ENCODE measurements at places on chromosomes 4 and X.

DNA sequence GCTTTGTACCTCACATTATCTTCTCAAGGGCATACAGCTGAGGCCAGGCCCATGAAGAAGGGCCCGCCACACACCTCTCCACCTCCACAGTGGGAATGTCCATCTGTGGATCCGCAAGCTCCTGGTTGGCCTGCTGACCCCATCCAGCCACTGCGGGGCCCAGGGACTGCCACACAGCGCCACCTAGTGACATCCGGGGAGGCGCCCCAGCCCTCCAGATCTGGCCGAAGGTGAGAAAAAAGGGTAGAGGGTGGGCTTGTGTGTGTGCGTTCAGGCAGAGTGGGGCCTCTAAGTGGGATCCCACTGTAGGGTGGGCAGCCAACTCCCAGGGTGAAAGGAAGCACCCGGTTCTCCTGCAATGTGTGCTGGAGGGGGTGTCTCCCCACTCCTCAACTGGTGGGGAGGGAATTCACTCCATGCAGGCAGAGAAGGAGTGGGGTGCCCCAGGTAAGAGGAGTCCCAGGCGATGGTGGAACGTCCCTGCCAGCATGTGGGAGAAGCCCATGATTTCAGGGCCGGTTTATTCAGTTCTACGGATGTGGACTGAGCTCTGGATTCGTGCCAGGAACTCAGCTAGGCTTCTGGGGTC lies 117.3 kb downstream of the ENPP6 start:
- peak; percentile 26 for DNase-seq

DNA sequence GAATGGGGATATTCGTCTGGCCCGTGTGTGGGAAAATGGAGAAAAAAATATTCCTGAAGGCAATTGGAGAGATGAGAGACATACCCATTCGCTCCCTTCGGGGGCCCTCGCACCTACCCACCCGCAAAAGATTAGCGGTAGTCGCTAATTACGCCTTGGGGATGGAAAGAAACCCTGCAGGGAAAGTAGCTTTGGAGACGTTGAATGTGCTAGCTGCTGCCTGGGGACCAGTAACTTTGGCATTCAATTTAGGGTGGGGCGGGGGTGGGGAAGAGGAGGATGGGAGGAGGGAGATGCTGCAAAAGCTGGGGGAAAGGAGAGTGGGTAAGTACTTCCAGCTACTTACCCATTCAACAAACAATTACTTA lies 407 bp upstream of the ZC4H2 start:
- no peak for DNase-seq

DNA sequence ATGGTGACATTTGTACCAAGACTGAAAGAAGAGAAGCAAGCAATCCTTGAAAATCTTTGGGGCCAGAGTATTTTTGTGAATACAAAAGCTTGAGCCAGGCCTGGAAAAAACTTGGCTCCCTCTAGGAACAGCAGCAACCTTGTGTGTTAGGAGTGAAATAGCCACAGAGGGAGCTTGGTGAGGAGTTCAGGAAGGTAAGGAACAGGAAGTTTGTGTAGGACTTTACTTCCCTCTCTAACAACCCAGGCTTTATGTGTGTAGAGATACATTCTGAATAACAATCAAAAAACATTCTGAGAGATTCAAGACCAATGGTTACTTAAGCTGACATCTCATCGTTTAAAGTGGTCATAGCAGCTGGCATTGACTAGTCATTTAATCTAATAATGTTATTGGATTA lies 668.5 kb downstream of the PCDH18 start:
- DNase-seq, result no peak

- DNase-seq, result no peak
Measured at GRCh38 chrX:16975233-16975632, 28.8 kb downstream of the REPS2 start.

GRCh38 chrX:11040405-11040804 lies 70.7 kb upstream of the HCCS start:
- DNase-seq, result no peak

- no peak for DNase-seq
Measured at GRCh38 chrX:68204521-68205038, 228.7 kb downstream of the OPHN1 start.

- DNase-seq, result no peak
Measured at GRCh38 chrX:28697732-28698131, 110.5 kb downstream of the IL1RAPL1 start.

GRCh38 chrX:69503228-69503781 lies 821 bp upstream of the NALF2 start:
- no peak for DNase-seq

- DNase-seq, result no peak
Measured at GRCh38 chrX:39631276-39632229, 466.2 kb downstream of the BCOR start.

GRCh38 chrX:128250621-128251020 lies 198.4 kb upstream of the ACTRT1 start:
- no peak for DNase-seq

Data from stimulated activated CD8-positive, alpha-beta memory T cell treated with anti-CD3 and anti-CD28 coated beads, Interleukin-15, amount 100 ng/mL, for 24 hours (primary cell).